ENCODE measurements at places on chromosomes 13 and 19.
A peak's percentile ranks its signal among the peaks of the same experiment; 100 is the strongest.

- DNase-seq: no peak
Measured at GRCh38 chr13:37529751-37530385, 68.7 kb downstream of the POSTN start.

DNA sequence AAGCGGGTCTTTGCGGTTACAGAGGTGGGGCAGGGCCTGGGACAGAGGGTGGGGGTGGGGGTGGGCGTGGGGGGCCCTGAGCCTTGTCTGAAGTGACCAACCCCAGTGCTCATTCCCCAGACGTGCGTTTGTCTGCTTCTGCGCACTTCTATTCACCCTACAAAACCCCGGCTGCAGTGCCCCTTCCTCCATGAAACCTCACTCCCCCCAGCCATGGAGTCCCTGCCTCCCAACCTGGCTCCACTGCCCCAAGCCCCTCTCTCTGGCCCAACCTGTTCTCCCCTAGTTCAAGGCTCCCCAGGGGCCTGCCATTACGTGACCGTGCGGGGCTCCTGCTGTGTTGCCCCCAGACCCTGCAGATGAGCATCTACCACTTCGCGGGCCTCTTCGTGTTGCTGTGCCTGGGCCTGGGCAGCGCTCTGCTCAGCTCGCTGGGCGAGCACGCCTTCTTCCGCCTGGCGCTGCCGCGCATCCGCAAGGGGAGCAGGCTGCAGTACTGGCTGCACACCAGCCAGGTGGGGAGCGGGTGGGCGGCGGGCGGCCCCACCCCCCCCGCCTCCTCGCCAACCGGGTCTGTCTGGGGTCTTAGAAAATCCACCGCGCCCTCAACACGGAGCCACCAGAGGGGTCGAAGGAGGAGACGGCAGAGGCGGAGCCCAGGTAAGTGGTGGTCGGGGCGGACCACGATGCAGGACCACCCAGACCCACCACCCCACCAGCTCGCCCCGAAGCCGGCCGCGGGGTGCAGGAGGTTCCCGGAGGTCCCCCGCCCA lies 8.2 kb downstream of the GRIN3B start:
- DNase-seq: no peak

GRCh38 chr13:78198419-78198818 lies 279.8 kb upstream of the EDNRB start:
- no peak for DNase-seq

GRCh38 chr13:98888890-98889279 lies 89.0 kb downstream of the DOCK9 start:
- DNase-seq: no peak

DNA sequence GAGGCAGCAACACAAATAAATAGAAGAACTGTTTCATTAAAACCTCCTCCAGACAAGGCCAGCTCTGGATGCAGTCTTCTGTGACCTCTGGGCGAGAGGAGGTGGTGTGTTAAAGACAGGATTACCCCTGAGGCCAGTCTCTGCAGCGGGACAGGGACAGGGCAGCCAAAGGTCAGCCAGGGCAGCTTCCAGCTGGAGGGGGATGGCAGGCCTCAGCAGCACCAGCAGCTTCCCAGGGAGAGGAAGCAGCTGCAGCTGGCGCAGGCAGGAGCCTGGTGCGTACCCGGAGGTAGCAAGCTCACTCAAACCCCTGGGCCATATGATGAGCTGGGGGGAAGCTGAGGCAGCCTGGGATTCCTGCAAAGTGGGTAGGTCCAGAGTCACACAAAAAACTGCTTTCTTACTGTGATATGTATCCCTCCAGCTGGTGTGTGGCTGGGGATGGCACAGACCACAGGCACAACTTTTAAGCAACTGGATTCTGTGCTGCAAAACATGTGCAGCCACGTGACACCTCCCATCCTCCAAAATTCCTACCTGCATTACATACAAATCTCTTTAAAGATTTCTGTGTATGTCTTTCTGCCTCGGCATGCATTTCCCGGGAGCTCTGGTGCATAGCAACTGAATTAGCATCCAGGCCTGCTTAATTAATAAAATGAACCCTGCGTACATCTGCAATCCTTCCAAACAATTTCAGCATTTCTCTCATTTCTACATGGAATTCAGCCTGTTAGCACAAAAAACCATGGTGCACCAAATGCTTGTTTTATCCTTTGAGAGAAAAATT lies 238.3 kb upstream of the MAB21L1 start:
- peak; percentile 25 for DNase-seq

- DNase-seq: no peak
Measured at GRCh38 chr13:33262997-33263396, 22.6 kb downstream of the STARD13 start.

DNA sequence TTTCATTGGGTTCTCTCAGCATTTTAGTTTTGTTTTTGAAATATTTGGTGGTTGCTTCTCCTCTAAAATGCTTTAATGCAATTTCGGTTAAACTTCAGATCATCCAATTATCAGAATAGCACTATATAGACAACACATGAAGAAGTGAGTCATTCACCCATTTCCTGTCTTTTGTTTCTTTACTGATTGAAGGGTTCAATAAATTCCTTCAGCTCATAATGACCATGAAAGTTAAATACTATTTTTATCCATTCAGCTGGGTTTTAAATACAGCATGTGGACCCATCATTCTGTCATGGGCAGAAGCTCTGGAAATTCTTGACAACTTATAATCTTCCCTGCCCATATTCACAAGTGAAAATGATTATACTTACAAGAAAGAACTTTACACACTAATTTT lies 187.2 kb downstream of the ITGBL1 start:
- DNase-seq: peak; percentile 13

DNA sequence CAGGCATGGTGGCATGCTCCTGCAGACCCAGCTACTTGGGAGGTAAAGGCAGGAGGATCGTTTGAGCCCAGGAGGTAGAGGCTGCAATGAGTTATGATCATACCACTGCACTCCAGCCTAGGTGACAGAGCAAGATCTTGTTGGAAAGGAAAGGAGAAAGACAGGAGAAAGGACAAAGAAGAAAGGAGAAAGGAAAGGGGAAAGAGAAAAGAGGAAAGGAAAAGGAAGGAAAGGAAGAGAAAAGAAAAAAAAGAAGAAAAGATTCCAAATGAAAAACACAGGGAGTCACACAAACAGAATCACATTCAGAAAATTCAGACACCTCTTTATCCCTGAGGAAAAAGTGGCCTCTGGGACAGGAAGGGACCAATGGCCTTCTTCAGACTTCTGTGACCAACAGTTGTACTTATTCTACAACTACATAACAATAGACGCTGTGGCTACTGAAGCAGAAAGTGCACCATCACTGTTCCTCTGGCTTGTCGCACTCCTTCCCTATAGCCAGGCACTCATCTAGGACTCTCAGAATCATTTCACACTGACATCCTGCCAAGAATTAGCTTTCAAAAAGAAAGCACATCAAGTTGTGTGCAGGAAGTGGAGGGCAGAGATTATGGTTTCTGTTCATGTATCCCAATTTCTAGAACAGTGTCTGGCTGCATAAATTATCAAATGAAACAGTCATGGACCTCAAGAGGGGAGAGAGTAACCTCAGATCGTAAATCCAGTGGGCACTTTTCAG lies 5.9 kb downstream of the MTMR6 start:
- DNase-seq: no peak

- DNase-seq: no peak
Measured at GRCh38 chr13:47110833-47111240, 214.0 kb upstream of the HTR2A start.

DNA sequence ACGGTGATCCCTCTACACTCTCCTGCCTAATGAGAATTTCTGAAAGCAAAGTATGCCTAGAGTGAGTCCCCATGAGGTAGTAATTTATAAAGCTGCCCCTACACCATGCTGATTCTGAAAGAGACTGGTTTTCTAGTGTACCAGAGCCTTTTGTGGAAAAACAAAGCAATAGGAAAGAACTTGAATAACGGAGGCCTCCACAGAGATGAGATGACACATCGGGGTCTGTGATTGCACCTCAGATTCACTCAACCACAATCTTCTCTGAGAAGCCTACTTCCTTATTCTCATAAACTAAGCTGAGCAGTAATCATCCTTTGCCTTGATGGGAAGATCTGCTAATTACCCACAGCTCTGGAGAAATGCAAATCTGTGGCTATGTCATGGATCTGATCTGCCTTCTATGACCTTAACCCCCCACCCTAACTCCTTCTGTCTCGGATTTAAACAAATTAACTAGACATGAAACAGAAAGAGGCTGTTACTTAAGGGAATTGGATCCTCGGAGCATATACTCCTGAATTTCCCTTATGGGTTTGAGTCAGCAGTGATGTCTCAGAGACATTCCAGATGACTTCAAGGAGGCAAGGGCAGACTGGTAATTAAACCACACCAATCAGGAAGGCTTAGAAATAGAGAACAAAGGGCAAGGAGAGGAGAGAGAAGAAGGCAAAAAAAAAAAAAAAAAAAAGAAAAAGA lies 128.0 kb downstream of the DCT start:
- no peak for DNase-seq

DNA sequence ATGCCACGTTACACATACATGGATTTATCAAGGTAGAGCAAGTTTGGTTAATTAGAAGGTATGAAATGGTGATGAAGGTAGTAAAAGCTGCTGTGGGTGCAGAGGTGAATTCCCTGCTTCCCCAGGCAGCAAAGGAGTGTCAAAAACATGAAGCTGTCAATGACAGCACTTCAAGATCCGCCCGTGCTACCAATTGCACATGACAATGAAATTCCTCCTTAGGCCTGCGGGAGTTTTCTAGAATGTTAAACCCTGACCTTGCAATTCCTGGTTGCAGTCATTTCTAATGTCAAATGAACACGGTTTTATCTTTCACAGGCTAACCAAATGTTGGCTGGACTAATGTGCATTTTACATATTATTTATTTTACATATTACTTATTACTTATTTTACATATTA lies 67.7 kb upstream of the LSM14A start:
- no peak for DNase-seq

- DNase-seq: no peak
Measured at GRCh38 chr19:31096062-31096830, 253.0 kb downstream of the TSHZ3 start.

- DNase-seq: no peak
Measured at GRCh38 chr13:51737609-51738008, 66.4 kb downstream of the DHRS12 start.

GRCh38 chr13:97826421-97827012 lies 127.0 kb upstream of the IPO5 start:
- DNase-seq: peak; percentile 29

- no peak for DNase-seq
Measured at GRCh38 chr13:43611281-43612273, 175.2 kb downstream of the ENOX1 start.

DNA sequence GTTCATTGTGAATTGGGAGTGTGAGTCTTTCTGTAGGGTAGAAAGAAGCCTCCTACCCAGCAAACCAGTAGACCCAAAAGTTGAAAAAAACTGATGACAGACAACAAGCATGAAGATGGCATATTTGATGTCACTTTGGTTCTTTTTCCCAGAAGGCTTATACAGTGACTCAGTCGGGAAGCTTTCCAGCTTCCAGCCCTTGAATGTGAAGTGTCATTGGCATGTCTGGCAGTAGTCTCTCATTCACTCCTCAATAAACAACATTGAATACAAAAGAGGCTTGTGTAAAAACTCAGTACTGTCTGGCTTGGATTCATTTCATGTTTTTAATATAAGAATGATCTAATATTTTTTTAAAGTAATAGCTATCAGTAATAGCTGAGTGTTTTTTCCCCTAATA lies 68.7 kb downstream of the IPO5 start:
- DNase-seq: peak; percentile 78

DNA sequence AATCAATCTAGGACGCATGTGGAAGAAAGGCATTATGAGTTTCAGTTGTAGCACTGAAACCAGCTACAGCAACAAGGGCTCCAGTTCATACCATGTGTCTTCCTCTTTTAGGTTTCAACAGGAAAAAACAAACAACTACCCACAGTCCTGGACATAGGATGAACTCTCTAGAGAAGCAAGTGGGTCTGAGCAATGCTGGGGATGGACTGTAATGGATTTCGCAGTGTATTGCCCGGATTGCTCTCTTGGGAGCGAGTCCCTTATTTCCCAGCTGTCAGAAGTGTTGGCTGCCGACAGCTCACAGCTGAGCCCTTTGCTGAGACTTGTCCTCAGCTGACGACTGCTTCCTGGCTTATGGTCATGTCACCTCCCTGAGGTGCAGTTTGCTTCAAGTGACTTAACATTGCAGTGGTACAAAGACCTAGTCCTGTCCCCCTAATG lies 12.1 kb upstream of the MYCBP2 start:
- DNase-seq: no peak

DNA sequence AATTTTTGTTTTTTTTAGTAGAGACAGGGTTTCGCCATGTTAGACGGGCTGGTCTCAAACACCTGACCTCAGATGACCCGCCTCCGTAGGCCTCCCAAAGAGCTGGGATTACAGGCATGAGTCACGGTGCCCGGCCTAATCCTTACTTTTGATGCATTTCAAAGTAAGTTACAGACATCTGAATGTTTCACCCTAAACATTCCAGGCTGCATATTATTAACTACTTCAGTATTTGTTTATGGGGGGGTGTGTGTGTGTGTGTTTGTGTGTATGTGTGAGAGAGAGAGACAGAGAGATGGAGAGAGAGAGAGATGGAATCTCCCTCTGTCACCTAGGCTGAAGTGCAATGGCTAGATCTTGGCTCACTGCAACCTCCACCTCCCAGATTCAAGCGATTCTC lies 13.1 kb downstream of the SULT2B1 start:
- DNase-seq: no peak

DNA sequence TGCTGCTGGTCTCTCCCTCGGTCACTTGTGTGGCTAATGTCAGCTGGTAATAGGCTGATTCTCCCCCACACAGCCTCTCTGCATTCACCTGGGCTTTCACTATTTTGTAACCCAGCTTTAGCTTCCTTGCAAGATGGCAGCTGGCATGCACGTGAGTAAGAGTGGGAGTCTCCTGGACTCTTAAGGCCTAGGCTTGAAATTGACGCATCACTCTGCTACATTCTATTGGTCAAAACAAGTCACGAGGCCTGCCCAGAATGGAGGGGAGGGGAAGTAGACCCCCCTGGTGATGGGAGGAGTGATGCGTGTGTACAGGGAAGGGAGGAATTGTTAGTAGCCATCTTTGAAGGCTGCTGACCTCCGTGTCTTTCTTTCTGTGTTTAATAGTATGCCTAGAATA lies 24.9 kb upstream of the PNMA8B start:
- no peak for DNase-seq

- no peak for DNase-seq
Measured at GRCh38 chr13:23922005-23922932, 25.0 kb upstream of the C1QTNF9B start.

DNA sequence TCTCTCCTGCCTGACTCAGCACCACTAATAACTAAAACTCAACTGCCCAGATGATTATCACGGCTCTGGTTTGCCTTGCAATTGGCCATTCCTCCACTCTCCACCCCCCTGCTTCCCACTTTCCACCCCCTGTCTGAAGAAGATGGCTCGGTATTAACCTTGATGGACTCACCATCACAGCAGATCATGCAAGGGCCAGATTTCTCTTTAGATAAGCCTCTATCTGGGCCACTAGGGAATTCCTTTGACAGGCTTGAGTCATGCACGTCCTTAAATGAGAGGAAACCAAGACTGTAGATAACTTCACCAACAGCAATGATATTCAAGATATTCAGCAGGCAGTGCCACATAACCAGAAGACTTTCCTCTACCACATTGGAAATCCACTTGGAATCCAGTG lies 131.1 kb upstream of the NBEA start:
- no peak for DNase-seq

DNA sequence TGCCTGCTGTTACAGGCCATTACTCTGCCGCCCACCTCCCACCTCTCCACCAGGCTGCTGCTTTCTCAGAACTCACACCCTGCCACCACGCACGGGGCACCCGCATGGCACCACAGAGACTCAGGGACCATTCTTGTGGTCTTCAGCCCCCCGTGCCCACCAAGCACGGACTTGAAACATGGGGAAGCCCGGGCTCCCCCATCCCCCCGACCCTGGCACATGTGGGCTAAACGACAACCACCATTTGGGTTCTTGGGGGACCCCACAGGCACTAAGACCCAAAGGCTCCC lies 23.1 kb upstream of the TINCR start:
- no peak for DNase-seq

All from foreskin melanocyte (primary cell).